Right cardiac atrium (tissue), 5 donors: ENCODE measurements at places on chromosomes 13 and 19. TPM values are rescaled to one million over a fixed set of nuclear protein-coding genes. Genes with fewer than 3 reads are reported as not detected.

The NLRP7 gene
- not detected for polyA plus RNA-seq

The HOMER3 gene
- polyA plus RNA-seq, result 26.5 TPM

The CEACAM20 gene
- polyA plus RNA-seq, result not detected

The TMEM190 gene
- polyA plus RNA-seq, result not detected

The PSG2 gene
- polyA plus RNA-seq, result not detected

The HS6ST3 gene
- 0.79 TPM for polyA plus RNA-seq

The SIGLEC8 gene
- polyA plus RNA-seq, result not detected
